Dermis blood vessel endothelial cell (primary cell): ENCODE measurements at places on chromosomes 7 and 10.

DNA sequence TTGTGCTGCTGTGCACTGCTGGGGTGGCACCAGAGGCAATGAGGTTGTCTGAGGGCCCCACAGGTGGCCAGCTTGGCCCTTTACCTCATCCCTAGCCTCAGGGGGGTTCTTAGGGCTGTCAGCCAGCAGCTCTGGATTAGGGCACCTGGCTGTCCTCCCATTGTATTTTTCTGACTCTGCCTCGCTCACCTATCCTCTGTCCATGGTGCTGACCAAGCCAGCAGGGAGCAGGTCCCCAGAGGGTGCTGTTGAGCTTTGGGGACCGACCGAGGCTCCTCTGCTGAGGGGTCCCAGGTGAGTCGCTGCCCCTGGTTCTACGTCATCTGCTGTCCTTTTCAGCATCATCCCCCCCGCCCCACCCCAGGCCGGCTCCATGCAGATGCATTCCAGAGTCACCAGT lies 32.1 kb upstream of the ZNF735 start:
- no peak for DNase-seq

DNA sequence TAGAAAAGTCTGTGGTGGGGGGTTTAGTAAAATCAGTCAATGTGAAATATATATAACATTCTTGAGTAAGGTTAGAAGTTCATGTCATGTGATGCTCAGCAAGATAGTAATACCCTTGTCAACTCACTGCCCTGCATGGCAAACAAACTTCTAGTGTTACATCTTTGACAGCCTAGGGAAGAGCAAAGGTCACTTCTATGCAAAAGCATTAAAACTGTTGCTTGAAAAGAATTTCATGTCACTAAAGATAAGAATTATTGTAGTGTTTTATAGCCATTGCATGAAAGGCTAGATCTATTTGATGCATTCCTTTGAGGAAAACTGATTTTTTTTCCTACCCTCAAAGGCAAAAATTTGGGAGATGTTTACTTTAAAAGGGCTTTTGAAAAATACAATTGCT lies 176.0 kb downstream of the SKAP2 start:
- no peak for DNase-seq

DNA sequence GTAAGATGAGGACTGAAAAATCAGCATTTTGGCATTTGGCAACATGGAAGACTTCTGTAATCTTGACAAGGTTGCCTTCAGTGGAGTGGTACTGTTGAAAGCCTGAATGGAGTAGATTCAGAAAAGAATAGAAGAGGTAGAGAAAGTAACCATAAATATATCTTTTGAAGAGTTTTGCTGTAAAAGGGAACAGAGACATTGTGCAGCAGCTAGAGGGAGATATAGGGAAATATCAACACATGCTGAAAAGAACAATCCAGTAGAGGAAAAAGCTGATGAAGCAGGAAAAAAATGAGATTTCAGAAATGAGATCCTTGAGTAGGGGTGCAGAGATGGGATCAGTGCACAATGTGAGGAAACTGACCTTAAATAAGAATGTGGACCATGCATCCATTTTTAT lies 60.0 kb downstream of the RAPGEF5 start:
- DNase-seq, result peak; percentile 55

- no peak for DNase-seq
Observed at GRCh38 chr10:93420091-93420490, 62.0 kb downstream of the MYOF start.

GRCh38 chr7:22361795-22362194 lies 4.8 kb upstream of the RAPGEF5 start:
- peak; percentile 72 for DNase-seq

DNA sequence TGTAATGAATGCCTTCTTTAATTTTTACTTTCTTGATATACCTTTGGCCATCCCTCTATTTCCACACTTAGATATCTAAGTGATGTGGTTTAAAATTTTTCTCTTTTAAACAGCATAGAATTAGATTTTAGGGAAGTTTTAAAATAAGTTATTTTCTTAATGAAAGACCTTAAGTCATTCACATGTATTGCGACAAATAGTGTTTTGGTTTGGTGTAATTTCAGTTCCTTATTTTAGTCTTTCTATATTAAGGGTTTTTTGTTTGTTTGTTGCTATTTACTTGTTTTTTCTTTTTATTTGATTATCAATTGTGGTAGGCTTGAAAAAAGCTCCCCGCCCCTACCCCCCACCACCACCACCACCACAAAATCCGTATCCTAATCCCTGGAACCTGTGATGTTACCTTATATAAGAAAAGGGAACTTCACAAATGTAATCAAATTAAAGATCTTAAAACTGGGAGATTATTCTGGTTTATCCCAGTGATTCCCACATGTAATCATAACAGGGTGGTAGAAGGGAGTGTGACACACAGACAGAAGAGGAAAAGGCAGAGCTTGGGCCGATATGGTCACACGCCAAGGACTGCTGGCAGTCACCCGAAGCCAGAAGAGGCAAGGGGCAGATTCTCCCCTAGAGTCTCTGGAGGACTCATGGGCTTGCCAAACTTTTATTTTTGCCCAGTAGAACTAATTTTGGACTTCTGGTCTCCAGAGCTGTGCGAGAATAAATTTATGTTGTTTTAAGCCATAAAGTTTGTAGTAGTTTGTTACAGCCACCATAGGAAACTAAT lies 149.7 kb downstream of the NPSR1 start:
- DNase-seq, result no peak

DNA sequence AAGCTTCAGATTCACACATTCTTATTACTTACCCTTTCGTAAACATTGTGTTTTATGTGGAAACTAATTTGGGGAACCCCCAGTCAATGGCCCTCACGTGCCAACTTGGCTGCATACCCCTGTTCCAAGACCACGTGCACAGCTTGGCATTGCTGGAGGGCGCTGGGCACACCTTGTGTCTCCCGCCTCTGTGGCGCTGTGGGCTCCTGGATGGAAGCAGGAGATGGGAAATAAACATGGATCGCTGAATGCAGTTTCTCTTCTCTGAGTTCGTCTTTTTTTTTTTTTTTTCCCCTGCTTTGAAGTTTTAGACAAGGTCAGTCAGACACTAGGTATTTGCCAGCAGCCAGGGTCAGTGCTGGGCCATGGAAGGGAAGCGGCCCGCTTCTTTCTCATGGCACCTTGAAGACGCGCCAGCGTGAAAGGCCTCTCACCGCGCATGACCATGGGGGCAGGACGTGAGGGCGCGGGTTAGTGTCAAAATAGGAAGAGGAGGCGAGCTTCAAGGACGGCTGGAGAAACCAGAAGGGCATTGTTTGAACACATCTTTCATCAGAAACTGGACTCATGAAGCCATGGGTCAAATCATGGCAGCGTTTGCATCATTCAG lies 27.3 kb downstream of the BNIP3 start:
- no peak for DNase-seq

DNA sequence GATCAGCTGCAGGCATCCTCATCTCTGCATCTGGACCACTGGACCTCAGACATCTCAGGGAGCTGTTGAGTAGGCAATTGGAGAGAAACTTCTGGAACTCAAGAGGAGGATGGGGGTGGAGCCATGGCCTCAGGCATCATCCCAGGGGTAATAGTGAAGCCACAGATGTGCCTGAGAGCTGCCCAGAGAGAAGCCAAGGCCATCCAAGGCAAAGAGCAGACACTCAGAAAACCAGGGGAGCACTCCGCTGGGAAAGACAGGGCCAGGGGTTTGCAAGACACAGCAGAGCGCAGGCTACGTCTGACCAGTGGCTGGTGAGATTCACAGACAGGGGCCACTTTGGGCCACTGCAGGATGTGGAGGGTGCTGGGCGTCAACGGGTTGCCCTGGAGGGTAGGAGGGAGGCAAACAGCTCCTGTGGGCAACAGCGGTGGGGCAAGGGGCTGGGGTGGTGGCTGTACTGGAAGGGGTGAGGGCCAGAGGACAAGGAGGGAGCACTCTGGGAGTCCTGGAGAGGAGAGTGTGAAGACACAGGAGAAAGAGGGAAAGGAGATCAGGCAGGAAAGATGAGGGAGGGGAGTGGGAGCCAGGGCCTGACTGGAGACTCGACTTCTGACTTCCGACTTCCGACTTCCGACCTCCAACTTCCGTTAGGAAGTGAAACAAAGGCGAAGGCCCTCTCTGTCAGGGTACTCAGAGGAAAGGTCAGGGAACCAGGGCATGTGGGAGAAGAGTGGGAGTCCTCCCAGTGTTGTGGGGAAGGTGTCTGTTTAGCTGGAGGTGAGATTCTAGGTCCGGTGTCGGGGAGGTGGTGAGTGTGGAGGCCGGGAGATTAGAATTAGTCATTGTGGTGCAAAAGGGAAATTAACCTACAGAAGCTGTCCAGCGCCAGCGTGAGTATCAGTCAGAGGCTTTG lies 69.7 kb upstream of the ANTXRL start:
- DNase-seq, result peak; percentile 23

- no peak for DNase-seq
Observed at GRCh38 chr10:3046981-3047547, 20.3 kb upstream of the PFKP start.

DNA sequence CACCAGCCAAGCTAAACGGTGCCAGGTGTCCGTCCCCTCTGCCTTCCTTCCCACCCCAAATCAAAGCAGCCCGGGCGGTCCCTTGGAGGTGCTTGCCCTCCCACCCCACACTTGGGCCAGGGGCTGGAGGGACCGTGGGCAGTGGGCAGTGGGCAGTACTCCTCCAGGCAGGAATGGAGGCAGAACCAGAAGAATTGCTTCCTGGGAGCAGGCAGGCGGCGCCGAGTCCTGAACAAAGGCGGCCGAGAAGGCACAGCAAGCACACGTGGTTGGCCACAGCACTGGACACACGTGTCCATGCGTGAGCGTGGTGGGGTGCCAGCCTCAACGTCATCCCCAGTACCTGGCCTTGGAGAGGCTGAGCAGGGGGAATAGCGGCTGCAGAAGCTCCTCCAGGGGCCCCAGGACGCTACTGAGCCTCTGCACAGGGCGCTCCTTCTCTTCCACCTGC lies 48.4 kb upstream of the NKX6-2 start:
- DNase-seq, result no peak

- no peak for DNase-seq
Observed at GRCh38 chr10:86813101-86813500, 56.7 kb downstream of the BMPR1A start.

GRCh38 chr10:44834131-44834530 lies 77.0 kb upstream of the TMEM72 start:
- no peak for DNase-seq

- DNase-seq, result peak; percentile 91
Observed at GRCh38 chr10:63666836-63667383, 145.7 kb downstream of the REEP3 start.

DNA sequence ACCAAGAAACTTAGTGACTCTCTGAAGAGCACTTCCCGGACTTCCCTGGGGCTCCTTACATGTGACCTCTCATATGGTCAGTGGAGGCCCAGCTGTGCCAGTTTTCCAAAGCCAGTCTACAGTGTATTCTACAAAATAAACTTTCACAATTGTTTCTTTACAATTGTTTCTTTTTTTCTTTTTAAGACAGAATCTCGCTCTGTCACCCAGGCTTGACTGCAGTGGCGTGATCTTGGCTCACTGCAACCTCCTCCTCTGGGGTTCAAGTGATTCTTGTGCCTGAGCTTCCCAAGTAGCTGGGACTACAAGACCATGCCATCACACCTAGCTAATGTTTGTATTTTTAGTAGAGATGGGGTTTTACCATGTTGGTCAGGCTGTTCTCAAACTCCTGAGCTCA lies 25.9 kb downstream of the CYP17A1 start:
- no peak for DNase-seq

- no peak for DNase-seq
Observed at GRCh38 chr10:17349717-17350116, 104.7 kb downstream of the ST8SIA6 start.

DNA sequence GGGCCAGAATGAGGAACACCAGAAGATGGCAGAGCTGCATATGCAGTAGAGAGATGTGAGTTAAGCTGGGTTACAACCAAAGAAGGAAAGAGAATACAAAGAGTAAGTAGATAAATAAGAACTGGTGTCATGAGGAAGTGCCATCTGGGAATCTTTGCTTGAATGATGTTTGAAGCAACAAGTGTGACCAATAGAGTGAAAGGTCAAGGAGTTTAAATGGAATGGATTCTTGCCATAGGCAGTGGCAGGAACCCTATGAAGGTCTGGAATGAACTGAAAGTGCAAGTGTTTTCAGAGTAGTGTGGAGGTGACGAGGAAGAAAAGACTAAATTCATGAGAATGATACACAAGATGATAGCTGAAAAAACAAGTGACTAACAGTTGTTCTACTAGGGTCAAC lies 21.6 kb downstream of the MEST start:
- no peak for DNase-seq

DNA sequence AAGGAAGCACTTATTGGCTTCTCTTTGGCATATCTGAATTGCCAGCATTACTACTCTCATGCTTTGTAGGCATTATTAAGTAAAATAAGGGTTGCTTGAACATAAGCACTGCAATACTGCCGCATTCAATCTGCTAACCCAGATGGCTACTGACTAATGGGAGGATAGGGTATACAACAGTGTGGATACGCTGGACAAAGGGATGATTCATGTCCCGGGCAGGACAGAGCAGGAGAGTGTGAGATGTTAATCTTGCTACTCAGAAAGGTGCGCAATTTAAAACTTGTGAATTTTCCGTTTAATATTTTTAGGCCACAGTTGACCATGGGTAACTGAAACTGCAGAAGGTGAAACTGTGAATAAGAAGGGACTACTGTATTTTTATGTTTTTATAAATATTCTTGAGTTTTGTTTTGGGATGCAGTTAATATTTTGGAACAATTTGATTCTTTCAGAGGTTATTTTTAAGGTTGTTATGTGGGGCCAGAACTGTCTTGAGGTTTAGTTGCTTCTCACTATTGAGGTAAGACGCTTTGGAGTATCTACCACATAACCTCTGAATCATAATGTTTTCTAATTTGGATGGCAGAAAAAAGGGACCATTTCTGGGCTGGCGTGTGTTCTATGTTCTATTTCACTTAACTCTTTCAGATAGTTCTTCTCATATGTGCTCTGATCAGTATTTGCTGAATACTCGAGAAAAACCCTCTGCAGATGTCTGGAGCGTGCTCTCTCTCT lies 75.7 kb upstream of the SYPL1 start:
- peak; percentile 75 for DNase-seq

GRCh38 chr7:117479225-117480054 lies at the start of gene CFTR:
Gene CFTR (plus strand): TSS chr7:117480025. CDS start chr7:117480095, 70 bp downstream.
- no peak for DNase-seq

DNA sequence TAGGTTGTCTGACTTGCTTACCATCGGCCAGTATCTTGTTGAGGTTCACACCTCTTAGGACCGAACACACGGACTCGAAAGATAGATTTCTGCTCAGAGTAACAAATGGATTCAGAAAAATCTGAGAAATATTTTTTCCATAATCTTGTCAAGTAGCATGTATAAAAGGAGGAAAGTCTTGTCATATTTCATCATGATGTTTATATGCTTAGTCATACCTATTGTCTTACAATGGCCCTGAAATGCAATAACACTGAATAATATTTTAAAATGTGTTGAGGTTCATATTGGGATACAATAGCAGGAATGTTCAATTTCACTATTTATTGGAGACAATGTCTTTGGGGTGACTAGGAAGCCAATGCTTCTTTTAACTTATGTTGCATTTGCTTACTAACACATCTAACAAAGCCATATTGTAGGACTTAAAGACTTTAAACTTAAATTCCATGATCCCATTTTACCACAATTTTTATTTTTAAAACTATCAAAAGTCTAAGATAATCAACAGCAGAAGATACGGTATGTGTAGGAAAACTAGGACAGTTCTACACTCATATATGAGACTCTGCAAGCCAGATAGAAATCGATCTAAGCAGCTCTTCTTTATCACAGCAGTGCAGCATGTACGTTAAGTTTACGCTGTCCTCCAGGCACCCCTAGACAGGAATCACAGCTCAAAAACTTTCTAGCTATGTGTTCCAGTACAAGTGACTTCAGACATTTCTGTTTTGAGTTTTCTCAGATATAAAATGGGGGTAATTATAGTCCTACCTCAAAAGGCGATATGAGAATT lies 135.7 kb upstream of the CAV2 start:
- peak; percentile 67 for DNase-seq

GRCh38 chr7:44148961-44149536 lies 7.9 kb upstream of the MYL7 start:
- no peak for DNase-seq
